ENCODE measurements at places on chromosomes 4 and X.

DNA sequence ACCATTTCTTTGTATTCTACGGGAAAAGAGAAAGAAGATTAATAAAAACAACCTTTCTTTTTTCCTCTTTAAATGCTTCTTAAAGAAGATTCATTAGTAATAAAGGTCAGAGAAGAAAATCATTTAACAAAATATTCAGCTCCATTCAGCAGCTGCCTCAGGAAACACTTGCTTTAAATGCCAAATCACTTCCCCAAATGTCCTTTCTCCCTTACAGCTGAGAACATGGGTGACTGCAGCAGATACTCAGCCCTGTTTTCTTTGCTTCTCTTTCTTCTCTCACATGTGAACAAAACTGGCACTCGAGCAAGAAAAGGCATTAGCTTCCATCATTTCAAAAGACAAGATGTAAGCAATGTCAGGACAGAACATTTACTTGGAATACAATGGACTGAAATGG is 120.2 kb downstream of the INPP4B start:
- no peak for DNase-seq

GRCh38 chrX:48025561-48025960 is 18.8 kb downstream of the SPACA5 start:
- DNase-seq, result peak; percentile 63

- DNase-seq, result peak; percentile 10
Observed at GRCh38 chrX:153766098-153766817, 2.2 kb downstream of the PLXNB3 start.

GRCh38 chr4:151613290-151613689 is 147.5 kb downstream of the GATB start:
- DNase-seq, result no peak

DNA sequence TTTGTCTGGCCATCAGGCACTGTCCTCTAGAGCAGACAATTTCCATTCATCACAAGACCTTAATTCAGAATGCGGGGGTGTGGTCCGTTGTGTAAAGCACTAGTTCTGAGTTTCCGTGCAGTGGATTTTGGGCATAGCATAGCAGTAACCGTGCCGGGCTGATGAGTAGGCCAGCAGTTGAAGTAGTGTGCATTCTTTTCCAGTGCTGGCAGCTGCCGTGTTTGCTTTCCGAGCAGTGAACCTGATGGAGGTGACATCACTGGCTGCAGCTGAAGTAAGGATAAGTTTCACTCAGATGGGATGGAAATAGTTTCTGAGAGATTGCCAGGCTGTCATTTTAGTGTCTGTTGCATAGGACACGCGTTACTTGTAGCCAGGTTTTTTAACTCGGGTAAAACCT is 107.0 kb upstream of the STIM2 start:
- DNase-seq, result no peak

GRCh38 chr4:3418029-3418762 is 23.6 kb upstream of the HGFAC start:
- no peak for DNase-seq

DNA sequence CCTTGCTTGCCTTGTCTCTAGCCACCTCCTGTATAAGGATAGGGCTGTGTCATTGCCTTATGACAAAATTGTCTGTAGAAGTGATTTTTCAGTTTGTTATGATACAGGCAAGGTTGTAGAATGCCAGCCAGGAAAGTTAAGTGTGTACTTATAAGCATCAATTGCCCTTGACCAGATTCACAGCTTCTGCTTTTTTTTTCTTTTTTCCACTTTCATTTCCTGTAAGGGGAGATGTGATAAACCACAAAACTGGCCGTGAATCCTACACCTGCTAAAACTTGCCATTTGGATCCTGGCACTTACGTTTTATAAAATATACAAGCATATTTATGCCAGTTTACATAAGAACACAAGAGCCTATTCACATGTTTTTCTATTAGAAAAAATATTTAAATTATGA is 35.0 kb upstream of the BMPR1B start:
- DNase-seq, result no peak

DNA sequence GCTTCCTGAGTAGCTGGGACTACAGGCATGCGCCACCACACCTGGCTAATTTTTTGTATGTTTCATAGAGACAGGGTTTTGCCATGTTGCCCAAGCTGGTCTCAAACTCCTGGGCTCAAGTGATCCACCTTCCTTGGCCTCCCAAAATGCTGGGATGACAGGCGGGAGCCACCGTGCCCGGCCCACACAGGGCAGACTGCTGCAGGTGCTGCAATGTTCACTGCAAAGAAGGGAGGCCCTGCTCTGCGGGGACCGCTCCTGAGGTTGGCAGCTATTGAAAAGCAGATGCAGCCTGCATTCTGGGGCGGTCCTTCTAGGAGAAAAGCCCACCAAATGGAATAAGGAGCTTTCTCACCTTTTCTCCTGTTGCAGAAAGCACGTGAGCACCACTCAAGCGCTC is 5.0 kb downstream of the ARSD start:
- DNase-seq, result no peak

DNA sequence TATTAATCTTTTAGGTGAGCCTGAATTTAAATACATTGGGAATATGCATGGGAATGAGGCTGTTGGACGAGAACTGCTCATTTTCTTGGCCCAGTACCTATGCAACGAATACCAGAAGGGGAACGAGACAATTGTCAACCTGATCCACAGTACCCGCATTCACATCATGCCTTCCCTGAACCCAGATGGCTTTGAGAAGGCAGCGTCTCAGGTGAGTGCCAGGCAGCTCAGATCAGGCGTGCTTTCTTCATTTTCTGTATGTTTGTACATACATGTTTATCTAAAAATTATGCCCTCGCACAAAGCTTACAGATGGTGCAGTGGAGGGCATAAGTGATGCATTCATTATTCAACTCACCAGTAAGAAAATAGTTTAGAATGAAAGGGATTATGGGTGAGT is 85.6 kb downstream of the CPE start:
- no peak for DNase-seq

DNA sequence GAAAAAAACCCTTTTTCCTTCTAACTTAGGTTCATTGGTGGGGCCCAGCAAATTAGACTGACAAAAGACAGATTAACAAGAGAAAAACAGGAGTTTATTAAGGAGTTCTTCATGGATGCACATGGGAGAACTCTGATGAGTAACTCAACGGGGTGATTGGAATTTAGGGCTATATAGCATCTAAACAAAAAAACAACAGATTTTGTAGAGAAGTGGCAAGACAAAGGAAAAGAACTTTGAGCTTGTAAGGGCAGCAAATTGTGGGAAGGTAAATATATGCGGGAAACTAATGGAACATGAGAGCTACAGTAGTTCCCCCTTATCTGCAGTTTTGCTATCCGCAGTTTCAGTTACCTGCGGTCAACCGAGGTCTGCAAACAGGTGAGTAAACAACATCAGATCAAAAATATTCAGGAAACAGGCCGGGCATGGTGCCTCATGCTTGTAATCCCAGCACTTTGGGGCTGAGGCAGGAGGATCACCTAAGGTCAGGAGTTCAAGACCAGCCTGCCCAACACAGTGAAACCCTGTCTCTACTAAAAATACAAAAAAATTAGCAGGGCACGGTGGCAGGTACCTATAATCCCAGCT is 573.6 kb downstream of the ADGRL3 start:
- DNase-seq, result no peak

DNA sequence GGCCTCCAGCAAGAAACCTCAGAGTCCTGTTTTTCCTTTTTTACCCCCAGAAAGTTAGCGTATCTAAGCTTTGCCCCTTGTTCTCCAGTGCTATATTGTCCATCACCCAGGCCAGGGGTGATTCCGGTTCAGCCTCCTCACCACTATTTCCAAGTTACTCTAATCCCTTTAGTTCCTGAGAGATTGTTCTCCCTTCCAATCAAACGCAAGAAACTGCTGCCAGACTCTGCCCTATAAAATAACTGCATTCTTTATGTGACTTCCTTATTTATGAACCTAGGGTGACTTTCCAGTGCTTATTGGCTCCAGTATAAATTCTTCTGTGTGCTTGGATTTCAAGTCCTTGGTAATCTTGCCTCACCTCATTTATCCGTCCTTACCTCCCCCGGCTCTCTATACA is 65.7 kb downstream of the CLCN5 start:
- no peak for DNase-seq

DNA sequence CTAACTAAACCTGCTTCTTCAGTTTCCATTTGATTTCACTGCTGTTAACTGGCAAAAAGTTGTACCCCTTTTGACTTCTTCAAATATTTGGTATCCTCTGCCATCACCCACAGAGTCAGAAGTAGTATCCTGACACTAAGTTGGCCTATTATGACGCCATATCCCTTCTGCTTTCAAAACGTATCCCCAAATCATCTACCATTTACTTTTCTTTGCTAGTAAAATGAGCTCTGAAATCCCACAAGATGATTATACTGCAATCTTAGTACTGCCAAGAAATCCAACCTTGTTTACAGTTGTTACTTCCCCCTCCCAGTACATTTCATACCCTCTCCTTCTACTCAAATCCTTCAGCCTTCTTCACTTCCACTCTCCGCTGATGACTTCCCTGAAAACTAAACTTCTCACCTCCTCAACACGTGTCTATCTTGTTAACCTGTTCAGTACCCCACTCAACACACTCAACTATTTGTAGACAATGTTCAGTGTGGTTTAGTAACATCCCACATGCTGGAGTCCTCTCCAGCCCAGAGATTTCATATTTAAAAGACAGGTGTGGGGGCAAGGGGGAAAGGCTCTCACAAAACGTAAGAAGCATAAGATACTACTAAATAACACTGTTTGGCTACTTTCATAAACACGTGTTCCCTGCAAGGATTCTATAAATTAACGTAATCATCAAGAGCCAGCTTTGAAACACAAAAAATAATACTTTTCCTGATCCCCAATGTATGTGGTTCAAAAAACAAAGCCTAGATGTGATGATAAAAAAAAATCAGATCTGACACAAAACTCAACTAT is 1.3 kb downstream of the NAF1 start:
- peak; percentile 7 for DNase-seq

- DNase-seq, result no peak
Observed at GRCh38 chrX:150324035-150324728, 38.9 kb upstream of the MAMLD1 start.

DNA sequence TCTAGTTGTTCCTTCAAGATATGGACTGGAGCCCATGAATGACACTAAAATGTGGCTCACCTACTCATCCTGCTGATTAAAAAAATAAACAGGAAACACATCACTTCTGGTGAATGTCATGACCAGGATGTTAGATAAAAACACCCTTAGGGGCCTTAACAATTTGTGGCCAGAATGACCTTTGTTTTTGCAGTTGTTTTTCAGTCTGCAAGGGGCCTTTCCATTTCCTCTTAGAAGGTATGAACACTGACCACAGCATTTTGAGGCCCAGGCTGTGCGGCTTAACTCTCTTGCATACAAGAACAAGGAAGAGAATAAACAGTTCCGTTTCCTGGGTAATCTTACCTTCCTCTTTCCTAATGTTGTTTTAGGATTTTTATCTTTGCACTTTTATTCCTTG is 113.2 kb downstream of the IL1RAPL2 start:
- DNase-seq, result no peak

GRCh38 chrX:79065696-79066095 is 78.8 kb upstream of the GPR174 start:
- peak; percentile 13 for DNase-seq

DNA sequence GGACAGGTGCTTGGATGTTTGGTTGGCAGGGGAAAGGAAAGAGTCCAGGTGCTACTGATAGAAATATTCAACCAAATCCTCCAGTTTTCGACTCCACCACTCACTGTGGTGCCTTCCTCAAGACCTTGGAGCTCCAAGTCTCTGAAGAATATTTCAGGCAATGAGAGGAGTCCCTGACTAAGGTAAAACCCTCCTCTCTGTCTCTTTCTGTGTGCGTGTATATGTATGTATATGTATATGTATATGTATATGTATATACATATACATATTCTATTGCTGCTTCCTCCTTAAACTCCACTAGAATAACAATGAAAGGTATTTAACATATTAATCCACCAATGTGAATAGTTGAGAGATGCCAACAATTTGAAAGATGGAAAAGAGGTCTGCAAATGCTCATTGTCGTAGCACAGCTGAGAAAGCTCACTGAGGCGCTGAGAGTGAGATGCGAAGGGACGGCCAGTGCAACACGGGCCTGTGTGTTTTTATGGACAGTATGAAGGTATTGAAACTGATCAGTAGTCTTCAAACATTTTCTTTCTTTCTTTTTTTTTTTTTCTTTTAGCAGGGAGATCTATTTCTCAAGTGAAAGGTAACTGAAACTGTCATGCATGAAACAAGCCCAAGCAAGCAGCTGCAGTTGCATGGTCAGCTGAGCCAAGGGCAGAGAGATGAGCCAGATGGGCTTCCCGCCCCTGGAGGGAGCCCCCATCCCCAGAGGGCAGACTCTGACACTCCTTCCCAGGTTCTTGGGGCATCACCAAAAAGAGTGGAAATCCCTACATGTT is 41.1 kb upstream of the HS3ST1 start:
- DNase-seq, result no peak

GRCh38 chrX:74449937-74450330 is 28.6 kb downstream of the SLC16A2 start:
- DNase-seq, result no peak

DNA sequence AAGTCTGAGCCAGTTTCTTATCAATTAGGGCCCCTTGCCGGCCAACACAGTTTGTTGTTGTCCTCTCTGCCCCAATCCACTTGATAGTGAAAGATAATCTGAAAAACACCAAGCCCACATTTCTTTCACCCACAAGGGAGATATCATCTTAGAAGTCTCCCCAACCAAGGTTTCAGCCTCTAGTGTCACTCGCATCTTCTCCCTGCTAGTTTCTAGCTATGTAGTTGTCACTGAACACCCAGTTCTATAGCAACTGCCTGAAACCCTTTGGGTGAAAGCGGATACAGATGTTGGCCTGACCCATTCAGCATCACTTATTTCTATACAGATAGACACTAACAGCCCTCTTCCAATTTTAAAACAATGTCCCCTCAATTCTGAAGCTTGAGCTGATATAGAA is 116.3 kb downstream of the BMP15 start:
- no peak for DNase-seq

GRCh38 chr4:54402880-54403480 is 173.9 kb downstream of the PDGFRA start:
- DNase-seq, result no peak

DNA sequence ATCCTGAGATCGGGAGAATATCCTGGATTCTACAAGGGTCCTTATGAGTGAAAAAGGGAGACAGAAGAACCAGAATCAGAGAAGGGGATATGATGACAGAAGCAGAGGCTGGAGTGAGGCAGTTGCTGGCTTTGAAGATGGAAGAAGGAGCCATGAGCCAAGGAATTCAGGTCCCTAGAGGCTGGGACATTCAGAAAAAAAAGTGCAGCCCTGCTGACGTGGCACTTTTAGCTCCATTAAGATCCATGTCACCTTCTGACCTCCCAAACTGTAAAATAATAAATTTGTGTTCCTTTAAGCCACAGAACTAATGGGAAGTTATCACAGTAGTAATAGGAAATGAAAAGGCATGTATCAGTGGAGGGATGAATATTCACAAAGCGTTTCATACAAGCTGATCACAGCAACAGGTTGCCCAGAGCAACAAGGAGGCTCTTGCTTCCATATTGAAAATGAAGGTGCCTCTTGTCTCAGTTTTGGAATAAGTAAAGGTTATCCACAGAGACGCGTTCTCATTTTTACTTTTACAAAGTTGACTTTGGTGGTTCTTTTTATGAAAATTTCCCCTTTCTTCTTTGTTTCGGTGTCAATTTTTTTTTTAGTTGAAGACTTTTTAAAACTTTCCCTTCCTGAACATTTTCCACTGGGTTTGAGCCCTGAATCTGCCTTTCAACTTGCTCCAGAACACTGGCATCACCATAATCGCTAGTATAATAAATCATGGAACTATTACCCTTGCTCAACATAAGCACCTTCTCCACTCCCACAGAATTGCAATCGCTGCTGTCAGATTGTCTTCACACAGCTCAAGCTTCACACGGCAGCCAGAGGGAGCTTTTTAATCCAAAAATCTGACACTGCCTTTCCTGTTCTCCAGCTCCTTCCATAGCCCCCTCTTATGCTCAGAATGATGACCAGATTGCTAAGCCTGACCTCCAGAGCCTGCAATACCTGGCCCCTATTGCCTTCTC is 127.6 kb upstream of the RBPJ start:
- DNase-seq, result no peak
